Hypothalamus (tissue), 51 donors: ENCODE measurements at places on chromosomes 2 and 18.
A peak's percentile ranks its signal among the peaks of the same experiment; 100 is the strongest.

DNA sequence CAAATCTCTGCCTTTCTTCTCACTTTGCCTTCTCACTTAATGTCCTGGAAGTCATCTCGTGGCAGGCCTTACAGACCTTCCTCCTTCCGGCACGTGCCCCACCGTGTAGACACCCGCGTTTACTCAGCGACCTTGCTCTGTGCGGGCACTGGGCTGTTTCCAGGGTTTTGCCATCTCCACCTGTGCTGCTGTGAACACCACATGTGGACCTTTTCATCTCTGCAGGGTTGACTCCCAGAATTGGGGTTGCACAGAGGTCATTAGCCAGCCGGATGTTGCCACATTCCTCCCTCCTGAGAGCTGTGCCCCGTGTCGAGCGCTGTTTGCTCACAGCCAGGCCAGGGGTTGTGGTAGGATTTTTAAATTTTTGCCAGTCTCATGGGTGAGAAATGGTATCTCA lies 25.4 kb downstream of the KCNG2 start:
- DNase-seq, result no peak

DNA sequence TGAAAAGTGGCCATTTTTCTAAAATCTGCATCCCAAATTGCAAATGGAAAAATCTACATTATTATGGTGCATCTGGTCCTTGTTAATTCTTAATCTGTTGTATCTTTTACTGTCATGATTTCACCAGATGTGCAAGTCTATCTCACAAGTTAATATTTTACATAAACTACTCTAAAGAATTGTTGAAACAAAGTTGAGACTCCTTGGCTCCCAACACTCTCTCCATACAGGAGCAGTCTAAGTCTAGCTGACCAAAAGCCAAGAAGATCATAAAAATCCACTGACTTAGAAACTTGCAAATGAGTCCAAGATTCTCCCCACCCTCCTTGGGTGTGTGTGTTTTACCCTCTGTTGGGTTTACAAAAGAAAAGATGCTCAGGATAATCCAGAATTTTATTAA lies 85.1 kb downstream of the NCKAP5 start:
- DNase-seq, result no peak

DNA sequence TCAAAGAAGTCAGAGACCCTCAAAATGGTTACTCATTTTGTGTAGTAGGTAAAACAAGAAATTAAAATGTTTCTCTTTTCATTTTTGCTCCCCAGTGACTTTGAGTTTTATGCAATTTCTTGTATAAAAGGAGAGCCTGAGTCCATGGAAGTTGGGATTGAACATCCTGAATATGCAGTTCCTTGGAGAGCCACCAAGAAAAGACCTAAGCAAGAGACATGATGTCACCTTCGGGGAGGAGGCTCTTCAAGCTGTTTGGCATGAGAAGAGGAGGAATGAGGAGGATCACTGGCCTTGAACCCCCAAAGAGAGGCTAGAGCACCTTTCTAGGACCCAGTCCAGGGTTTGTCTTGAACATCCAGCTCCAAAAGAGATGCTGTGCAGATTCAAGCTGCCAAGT lies 83.5 kb upstream of the STPG4 start:
- DNase-seq, result no peak

DNA sequence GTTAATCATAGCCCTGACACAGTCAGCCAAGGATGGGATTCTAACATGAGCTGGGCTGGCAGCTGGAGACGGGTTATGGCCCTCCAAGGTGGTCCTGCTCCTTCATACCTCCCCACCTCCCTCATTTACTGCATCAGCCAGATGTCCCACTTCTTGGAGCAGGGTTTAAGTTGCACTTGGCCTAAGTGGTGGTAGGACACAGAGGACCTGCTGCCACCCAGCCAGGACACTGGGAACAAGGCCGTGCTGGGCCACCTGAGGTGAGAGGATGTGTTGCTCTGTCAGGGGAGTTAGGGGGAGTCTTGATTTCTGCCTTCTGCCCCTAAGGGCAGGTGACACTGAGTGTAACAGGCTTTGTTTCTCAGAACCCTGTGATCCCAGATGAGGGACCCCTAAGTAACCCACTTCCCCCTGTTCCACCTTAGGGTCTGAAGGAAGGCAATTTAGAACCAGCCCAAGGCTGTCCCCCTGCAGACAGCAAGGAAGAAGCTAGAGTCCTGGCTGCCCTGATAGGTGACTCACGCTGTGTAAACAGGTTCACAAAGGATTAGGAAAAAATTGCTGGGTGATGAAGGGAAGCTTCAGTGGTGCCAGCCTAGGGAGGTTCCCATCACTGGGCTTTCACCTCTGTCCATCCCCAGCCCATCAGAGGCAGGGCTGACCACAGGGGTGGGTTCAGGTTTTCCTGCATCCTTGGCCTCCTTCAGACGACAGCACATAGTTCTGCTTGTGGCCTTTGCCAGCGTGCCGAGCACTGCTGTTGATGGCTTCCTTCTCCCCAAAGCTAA lies 114.3 kb upstream of the MCFD2 start:
- no peak for DNase-seq

DNA sequence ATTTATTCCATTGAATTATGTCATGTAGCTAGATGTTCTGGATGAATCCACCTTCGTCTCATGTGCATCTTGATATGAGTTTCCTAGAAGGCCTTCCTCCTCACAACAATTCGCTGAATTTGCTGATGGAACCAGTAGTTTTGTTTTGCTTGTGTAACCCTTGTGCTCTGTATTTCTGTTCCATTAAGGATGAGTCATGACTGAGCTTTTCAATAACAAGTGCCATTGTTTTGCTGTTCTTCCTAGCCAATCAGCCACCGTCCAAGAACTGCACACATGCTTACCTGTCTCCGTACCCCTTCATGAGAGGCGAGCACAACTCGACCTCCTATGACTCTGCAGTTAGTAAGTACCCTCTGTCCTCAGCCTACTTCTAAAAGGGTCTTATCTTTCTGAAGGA lies 2.3 kb downstream of the TMEM182 start:
- no peak for DNase-seq

DNA sequence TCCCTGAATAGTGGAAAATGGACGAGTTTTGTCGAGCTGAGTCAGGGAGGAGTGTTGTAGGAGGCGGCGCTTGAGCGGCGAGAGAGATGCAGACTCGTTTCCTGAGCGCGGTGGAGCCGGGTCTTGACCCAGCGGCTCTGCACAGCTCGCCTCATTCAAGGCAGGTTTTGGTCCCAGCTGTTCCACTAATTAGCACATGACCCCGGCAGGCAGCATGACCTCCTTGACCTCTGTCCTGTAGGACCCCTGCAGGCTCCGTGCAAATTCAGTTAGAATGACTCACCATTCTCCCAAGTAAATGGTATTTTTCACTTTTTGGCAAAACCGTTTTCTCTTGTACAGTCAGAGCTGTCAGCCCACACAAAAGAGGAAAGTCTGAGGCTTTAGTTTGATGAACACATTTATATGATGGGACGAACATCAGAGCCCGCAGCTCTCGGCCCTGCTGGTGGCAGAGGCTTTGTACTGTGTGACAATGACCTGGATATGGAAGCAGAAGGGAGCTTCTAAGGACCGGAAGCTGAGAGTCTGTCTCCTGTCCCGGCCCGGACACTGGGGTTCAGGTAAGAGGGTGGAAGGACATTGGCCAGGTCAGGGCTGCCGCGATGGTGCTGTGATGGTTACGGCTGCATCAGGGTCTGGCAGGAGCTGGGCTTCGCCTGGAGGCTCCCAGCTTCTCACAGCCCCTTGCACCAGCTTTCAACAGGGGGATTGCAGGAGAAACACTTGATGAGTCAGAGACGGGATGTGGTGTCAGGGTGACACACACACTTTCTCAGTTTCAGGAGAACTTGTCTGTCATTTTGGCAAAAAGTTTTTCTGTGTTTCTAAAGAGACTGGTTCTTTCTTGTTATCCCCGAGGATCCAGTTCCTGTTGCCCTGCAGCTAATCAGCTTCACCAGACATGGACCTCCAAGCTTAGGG lies 29.9 kb upstream of the ALKAL2 start:
- no peak for DNase-seq

GRCh38 chr2:221600388-221600787 lies 28.3 kb upstream of the EPHA4 start:
- no peak for DNase-seq

- DNase-seq, result no peak
These were observed 43.4 kb downstream of the DSC3 start for GRCh38 chr18:30999186-30999585.

DNA sequence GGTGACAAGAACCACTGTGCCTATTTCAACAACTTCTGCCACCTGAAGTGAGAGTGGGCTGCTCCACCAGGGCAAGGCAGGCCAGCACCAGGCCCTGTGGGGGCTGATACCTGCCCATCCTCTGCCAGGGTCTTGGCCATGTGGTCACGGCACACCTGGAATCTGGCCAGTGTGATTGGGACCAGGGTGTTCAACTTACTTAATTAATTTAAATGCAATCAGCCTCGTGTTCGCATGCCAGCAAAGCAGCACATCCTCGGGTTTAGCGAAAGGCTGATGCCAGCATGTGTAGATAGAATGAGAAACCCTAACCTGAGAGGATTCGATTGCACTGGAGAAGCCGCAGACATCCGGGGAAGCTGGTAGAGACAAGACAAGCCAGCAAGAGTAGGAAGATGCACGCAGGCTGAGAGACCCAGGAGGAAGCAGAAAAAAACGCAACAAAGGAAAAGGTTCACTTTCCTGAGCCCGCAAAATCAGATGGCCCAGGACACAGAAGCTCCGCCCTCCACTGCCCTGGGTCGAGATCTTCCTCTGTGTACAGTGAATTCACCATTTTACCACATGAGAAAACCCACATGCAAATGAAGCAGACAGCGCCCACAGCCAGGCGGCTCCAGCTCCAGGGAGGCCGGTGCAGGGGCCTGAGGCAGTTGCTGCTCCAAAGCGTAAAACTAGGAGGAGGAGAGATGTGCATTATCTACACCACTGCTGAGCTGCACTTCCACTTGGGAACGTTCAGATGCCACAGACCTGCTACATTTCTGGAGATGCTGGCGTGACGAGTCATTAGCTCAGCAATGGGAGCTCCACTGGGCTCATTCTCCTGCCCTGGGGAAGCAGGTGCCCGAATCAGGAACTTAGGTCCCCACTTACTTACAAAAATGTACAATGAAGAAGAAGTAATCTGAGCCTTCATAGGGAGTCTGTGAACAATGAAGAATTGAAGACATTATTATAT lies 92.1 kb downstream of the TMEM18 start:
- DNase-seq, result no peak

DNA sequence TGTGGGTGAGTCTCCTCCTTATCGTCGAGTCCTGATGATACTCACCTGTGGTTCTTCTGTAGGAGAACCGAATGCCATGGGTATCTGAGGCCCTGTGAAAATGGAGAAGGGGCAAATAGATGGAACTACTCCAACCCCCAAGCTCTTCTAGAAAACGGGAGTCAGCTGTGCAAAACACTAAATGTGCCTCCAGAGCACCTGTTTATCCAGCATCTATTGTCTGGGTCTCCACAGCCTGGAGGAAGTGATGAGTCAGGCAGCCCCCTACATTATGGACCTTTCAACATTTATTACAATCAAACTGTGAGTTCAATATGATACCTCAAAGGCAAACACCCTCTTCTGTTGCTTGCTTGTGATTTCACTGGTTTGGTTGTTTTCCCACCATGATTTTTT lies 9.8 kb upstream of the LRRFIP1 start:
- no peak for DNase-seq

DNA sequence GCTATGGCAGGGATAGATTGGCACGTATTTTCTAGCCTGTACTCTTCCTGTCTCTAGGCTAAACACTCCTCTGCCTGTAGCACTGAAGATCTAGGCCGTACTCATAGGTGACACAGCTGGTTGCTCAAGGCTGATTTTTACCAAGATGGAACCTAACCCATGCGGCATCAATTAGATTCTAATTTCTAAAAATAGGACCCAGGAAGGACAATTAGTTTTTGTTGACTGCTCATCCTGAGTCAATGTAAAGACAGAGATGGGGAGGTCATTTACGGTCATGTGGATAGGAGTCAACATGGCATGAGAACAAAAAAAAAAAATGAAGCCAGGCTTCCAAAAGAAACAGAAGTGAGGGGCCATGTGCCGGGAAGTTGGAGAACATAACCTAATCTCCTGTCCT lies 360.7 kb upstream of the ETAA1 start:
- DNase-seq, result no peak

DNA sequence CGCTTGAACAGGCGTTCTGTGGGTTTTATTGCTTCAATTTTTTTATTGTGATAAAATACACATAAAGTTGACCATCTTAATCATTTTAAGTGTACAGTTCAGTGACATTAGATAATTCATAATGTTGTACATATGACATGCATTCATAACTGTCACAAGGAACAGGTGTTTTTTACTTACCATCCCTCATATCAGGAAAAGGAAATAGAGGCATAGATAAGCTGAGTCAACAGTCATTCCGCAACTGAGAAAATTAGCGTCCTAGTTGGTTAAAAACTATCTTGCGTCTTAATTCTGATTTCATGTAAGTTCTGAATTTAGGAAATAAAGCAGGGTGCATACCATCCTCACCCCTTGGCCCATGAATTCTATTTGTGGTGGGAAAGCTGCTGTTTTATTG lies 36.5 kb downstream of the PLB1 start:
- no peak for DNase-seq

GRCh38 chr2:165470361-165470760 lies 863 bp downstream of the CSRNP3 start:
- no peak for DNase-seq

DNA sequence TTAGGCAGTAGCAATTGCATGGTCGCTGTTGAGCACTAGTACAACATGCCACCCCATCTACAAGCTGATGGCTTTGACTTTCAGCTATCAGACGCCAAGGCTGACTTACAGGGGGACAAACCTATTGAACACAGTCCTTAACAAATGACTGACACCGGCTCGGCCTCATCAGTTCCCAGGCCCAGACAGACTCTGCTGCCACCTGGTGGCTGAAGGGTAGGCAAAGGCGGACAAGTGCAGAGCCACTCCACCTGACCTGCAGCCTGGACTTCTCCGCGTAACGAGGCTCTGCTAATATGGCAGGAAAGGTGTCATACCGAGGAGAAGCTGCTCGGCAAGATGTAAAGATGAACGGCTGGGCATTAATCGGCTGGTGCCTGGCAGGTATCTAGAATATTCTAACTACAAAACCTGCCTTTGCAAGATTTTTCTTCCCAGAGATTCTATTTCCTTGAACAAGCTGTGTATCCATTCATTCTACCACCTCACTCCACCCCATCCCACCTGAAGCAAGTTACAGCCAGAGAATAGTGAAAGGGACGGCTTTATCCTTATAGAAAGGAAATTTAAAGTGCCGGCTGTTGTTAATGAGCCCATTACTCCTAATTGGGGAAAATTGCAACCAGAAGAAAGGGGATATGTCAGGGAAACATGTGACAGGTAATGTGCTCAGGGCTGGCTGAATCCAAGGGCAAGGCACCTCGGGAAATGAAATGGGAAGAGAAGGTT lies 67.4 kb downstream of the STEAP3 start:
- DNase-seq, result peak; percentile 92

GRCh38 chr2:53006980-53007379 lies 760.6 kb upstream of the CHAC2 start:
- no peak for DNase-seq

DNA sequence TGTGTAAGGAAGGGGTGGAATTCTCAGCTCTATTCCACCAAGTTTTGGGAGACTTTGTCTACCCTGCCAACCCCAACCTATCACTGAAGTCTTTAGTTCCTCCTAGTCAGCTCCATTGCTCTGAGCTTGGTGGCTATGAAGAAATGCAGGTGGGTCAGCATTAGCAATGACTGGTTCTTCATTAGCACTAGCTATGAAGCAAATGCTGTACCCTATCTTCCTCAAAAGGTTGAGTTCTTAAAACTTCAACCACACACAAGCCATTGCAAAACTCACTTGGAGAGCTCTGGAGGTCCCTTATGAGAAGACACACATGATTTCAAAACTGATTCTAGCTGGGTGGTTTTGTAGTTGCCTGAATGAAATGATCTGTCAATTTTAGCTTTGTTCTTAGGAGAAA lies 193.8 kb downstream of the IKZF2 start:
- DNase-seq, result no peak
